Activated T-helper 9 cell treated with anti-CD3 and anti-CD28 coated beads, Interleukin-2, amount 50 U/mL, for 16 hours (primary cell): ENCODE measurements at places on chromosomes 5 and 9.

DNA sequence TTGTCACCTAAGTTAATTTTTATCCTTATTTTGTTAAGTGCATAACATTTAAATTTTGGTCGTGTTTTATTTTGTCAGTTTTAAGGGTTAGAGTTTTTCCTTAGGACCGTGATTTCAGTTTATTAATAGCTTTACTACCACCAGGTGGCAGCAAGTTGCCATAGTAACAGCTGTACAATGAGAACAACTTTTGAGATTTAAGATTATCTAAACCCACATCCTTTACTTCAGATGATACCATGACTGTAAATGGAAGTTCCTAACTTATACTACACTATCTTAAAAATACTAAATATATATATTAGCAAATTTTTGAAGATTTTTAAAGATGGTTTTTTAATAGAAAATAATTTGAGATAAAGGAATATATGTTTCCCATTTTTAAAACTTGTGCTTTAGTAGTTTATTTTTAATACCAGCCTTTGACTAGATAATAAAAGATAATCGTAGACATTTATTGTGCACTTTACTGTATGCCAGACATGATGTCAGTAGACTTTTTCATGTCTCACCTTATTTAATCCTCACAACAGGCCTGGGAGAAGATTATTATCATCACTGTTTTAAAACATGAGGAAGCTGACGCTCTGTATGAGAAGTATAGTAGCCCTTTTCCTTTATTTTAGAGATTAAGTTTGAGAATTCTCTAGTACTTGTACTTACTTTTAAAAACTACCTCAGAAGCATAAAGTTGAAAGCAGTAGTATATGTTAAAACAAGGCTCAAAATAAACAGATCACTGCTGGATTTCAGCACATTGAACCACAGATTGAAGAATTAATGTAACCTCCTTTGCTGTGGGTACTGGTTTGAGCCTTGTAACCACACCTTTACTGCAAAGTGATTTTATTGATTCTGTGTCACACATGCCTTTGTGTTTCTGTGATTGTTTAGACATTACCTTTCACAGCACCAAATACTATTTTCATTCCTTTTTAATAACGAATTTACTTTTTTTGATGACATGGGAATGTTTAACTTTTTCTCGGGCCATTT is 27.5 kb downstream of the SREK1 start:
- DNase-seq: peak; percentile 12

- no peak for DNase-seq
Measured at GRCh38 chr9:113807173-113808061, 68.7 kb upstream of the ZNF618 start.

DNA sequence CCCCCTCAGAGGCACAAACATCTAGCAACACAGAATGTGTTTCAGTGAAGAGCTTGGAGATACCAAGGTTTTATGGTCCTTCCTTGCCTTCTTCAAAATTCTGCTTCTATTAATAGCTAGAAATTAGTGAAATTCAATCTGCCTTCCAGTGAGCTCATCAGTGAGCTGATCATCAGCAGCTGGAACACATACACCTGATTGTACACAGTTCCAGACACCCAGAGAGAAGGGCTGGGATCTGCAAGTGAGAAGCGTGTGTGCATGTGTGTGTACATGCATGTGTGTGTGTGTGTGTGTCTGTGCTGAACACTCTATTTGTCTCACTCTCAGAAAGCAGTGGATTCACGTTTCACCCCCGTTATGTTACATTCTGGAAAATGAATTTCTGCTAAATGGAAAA is 28.5 kb downstream of the CFAP90 start:
- no peak for DNase-seq

- DNase-seq: no peak
Measured at GRCh38 chr5:68331192-68332079, 115.9 kb downstream of the PIK3R1 start.

GRCh38 chr9:16671591-16672137 is 198.8 kb downstream of the BNC2 start:
- DNase-seq: no peak

GRCh38 chr9:83334320-83334719 is 203.9 kb downstream of the FRMD3 start:
- DNase-seq: peak; percentile 43

GRCh38 chr5:6717687-6718086 is 4.5 kb downstream of the TENT4A start:
- DNase-seq: no peak

GRCh38 chr5:128163991-128164390 is 80.4 kb downstream of the SLC12A2 start:
- no peak for DNase-seq

GRCh38 chr5:144451187-144451973 is 280.7 kb downstream of the KCTD16 start:
- no peak for DNase-seq

DNA sequence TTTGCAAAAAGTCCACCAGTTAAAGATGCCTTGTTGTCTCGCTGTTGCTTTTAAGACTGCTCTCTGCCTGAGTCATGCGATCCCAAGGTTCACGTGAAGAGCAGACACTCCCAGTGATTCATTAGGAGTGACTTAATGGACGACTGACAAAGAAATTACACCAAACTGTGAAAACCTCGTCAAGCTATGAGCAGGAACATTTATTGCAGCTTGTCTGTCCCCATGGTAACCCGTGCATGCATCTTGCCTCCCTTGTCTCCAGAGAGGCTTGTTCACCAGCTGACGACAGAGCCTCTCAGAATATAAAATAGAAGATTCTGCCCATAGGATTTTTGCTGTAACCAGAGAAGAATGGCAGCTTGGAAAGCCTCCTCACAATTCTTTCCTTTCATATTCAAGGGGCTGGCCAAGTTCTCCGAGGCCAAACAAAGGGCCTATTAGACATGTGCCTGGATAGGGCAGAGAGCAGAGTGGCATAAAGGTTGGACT is 352.7 kb downstream of the SPOCK1 start:
- DNase-seq: no peak

DNA sequence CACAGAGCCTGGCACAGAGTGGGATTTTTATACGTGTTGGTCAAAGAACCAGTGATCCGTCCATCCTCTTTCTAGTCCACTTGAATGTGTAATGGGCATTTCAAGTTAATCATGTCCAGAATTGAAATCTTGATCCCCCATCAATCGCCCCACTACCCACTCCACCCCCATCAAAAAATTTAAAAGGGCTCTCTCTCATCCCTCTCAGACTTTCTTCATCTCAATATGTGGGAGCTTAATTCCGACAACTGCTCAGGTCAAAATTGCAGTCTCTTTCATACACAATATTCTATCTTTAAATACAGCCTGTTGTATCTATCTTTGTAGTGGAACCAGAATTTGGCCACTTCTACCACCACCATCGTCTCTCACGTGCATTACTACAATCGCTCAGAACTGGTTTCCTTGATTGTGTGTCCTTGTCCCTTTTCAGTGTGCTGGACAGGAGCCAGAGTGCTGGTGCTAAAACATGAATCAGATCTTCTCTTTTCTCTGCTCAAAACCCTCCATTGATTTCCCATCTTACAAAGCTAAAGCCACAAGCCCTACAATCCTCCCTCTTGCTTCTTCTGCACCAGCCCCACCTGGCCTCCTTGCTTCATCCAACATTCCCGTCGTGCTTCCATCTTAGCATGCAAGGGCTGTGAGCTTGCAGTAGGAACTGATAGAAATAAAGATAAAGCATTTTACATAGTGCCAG is 786 bp upstream of the KIF3A start:
- DNase-seq: no peak

DNA sequence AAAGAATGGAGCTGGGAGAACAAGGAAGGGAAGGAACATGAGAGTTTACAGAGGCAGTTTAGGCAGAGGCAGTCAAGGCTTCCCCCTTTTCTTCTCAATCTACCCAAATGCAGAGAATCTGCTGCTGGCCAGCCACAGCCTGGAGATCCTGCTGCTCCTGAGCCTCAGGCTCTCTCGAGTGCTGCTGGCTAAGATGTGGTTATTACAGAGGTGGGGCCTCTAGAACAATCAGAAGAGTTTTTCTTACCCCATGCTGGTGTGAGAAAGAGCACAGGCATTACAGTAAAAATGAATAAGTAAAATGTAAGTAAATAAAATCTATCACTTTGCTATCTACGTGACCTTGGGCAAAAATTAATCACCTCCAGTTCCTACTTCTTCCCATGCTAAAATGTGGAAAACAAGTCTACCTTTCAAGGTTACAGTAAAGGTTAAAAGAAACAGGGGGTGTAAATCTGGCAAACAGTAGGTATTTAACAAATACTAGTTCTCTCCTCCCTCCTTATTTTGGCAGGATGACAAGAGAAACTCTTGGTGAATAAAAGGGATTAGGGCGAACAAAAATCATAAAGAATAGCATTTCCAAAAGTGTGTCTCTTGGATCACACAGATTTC is 31.1 kb downstream of the FBXW11 start:
- no peak for DNase-seq

- no peak for DNase-seq
Measured at GRCh38 chr9:35495984-35496383, 6.1 kb downstream of the RUSC2 start.

DNA sequence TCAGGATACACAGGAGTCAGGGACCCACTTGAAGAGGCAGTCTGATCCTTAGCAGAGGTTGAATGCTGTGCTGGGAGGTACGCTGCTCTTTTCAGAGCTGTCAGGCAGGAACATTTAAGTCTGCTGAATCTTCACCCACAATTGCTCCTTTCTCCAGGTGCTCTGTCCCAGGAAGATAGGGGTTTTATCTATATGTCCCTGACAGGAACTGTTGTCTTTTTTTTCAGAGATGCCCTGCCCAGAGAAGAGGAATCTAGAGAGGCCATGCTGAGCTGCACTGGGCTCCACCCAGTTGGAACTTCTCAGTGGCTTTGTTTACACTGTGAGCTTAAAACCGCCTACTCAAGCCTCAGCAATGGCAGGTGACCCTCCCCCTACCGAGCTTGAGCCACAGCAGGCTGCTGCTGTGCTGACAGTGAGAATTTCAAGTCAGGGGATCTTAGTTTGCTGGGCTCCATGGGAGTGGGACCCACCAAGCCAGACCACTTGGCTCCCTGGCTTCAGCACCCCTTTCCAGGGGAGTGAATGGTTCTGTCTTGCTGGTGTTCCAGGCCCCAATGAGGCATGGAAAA is 169.0 kb downstream of the FBXL17 start:
- DNase-seq: no peak

GRCh38 chr5:122129306-122129705 is at the start of gene ZNF474:
ZNF474 (plus strand) TSS chr5:122129546; CDS start chr5:122151991, 22,445 bp downstream.
- no peak for DNase-seq

GRCh38 chr5:171436804-171437285 is 17.4 kb downstream of the FGF18 start:
- DNase-seq: no peak

- DNase-seq: no peak
Measured at GRCh38 chr9:79152306-79152705, 419.5 kb upstream of the TLE4 start.

DNA sequence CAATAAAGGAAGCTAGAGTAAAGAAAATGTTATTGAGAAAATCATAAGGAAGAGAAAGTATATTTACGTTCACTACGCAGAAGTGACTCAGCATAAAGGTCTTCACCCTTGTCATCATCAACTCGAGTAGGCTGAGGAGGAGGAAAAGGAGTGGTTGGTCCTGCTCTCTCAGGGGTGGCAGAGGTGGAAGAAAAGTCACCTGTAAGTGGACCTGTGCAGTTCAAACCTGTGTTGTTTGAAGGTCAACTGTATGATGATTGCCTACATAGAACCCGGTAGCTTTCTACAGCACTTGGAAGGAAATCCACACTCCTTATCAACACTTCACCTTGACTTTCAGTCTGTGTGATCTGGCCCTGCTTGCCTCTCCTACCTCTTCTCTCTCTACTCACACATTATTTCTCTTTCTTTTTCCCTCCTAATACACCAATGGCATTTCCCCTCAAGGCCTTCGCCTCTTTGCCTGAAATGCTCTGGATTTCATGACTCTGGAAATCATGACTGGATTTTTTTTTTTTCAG is 109.3 kb upstream of the CPEB4 start:
- DNase-seq: no peak

- no peak for DNase-seq
Measured at GRCh38 chr9:22457448-22457847, 10.8 kb downstream of the DMRTA1 start.

- DNase-seq: no peak
Measured at GRCh38 chr9:115170358-115171073, 52.6 kb upstream of the TNC start.

- no peak for DNase-seq
Measured at GRCh38 chr9:22030101-22030598, 21.0 kb upstream of the CDKN2B start.

GRCh38 chr5:94017579-94017978 is 276.2 kb upstream of the POU5F2 start:
- no peak for DNase-seq

- no peak for DNase-seq
Measured at GRCh38 chr9:121569266-121569648, 69.6 kb upstream of the GGTA1 start.

- DNase-seq: no peak
Measured at GRCh38 chr5:149671544-149671943, 58.6 kb upstream of the PPARGC1B start.

GRCh38 chr9:85056203-85056572 is 386.7 kb downstream of the NTRK2 start:
- DNase-seq: no peak

DNA sequence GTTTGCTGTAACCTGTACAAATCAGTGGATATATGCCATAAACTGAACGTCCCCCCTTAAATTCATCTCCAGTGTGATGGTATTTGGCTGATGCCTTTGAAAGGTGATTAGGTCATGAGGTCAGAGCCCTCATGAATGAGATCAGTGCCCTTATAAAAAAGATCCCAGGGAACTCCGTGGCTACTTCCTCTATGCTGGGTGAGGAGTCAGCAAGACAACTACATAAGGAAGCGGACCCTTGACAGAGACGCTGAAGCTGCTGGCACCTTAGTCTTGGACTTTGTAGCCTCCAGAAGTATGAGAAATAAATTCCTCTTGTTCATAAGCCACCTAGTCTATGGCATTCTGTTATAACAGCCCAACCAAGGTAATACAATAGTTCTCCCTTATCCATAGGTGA is 215.1 kb upstream of the ZNF608 start:
- DNase-seq: no peak

DNA sequence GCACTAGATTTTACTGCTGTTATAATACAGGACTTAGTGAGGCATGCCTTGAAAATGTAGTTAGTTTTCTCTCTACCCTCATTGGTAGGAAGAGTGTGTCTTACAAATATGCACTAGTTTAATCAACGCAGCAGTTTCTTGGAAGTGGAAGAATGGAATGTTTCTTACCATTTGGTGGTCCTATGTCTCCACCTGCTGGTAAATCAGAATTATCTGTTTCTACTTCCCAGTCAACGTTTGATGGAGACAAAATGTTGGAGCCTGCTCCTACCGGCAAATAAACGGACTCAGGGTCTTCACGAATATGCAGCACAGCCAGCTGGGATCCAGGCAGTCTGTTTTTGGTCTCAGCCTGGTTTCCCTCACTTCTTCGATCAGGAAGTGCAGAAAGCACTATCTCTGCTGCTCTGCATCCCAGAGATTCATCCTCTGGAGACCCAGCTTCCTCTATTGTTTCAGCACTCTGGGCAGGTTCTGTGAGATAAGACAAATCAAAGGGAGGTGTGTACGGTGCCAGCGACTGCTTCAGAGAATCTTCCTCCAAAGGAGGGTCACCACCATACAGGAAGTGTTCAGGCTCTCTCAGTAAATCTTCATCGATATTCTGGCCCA is 59.5 kb upstream of the PCA3 start:
- no peak for DNase-seq

GRCh38 chr9:93503381-93503780 is 50.0 kb upstream of the FAM120AOS start:
- DNase-seq: no peak
